ENCODE measurements at places on chromosomes 2 and 18.

DNA sequence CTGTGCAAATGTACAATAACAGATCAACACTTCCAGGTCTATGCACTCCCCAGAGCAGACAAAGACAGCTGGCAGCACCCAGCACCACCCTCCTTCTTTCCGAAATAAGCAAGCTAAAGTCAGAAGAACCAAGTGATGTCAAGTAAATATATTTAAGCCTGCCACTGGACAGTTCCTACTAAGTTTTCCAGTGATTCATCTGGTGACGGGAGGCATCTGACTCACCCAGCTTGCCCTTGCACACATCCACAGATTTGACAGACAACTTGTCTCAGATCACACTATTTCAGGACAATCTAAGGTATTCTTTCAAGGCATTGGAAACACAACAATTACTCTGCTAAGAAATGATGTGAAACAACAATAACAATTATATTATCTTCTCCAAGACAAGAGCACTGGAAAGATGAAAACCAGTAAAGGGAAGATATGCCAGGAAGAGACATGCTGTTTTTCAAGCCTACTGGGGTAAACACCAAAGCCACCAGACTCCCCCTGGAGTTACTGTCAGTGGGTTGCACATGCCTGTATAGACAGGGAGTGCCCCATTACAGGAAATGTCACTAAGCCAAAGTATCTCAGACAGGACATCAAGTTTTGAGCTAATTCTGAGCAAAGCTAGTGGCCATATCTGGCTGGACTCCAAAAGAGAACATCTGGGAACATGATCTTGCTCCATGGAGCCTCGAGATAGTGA lies 287.9 kb upstream of the KLHL29 start:
- DNase-seq, result no peak

- DNase-seq, result no peak
Observed at GRCh38 chr2:141698500-141698899, 432.3 kb downstream of the LRP1B start.

DNA sequence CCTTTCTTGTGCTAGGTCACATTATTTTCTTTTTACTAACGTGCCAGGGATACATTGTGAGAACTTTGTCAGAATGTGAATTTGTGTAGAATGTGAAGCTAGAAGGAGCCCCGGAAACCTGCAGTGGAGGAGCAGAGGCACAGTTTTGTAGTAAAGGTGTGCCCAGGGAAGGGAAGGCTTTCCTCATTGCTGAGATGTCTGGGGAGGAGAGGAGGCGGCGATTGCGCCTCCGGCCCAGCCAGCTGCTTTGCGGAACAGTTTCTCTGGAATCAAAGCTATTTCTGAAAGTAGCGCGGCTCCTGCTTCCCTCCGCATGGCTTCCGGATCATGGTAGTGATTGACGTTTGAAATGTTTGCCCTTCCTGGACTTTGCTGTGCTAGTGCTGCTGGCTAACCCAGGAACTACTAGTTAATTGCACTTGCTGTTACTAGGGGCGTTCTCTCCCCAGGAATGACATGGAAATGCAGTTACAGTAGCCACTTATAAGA lies 83.1 kb upstream of the RBM44 start:
- no peak for DNase-seq

DNA sequence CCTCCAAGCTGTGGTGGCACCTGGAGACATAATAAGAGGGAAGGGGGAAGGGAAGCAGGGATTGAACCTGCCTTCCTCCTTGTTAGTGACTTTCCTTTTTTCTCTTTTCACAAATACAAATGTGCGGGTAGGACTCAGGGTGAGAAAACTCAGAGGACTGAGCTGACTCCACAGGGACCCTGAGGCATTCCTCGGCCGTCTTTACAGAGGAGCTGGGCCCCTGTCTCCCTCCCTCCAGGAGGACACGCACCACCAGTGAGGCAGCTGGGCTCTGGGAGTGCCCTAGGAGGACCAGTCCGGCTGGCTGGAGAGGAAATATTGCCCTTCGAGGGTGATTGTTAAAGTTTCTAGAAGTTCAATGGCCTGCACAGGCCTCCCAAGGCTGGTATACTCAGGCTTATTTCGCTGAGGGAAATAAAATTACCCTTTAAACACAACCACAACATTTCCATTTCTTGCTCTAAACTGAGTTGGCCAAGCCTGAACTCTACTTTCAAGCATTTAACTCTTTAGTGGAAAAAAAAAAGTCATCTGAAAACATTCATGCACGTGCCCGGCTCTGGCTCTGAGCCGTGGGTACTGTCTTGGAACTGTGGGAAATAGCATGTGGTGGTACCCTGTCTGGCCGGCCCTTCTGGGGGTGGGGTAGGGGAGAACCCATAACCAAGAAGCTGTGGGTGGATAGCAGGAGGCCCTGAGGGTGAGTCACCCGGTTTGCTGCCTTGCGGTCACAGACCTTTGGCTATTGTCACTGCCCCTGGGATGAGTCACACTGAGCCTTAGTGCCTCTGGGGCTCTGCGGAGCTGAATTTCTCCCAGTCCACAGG lies 116.0 kb downstream of the COPS8 start:
- peak; percentile 81 for DNase-seq

DNA sequence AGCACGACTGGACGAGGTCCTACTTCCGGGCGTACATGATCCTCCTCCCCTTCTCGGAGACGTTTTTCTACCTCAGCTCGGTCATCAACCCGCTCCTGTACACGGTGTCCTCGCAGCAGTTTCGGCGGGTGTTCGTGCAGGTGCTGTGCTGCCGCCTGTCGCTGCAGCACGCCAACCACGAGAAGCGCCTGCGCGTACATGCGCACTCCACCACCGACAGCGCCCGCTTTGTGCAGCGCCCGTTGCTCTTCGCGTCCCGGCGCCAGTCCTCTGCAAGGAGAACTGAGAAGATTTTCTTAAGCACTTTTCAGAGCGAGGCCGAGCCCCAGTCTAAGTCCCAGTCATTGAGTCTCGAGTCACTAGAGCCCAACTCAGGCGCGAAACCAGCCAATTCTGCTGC lies 24.8 kb downstream of the LYPD1 start:
- DNase-seq, result no peak

GRCh38 chr2:67399144-67399543 lies 2.0 kb downstream of the ETAA1 start:
- no peak for DNase-seq

DNA sequence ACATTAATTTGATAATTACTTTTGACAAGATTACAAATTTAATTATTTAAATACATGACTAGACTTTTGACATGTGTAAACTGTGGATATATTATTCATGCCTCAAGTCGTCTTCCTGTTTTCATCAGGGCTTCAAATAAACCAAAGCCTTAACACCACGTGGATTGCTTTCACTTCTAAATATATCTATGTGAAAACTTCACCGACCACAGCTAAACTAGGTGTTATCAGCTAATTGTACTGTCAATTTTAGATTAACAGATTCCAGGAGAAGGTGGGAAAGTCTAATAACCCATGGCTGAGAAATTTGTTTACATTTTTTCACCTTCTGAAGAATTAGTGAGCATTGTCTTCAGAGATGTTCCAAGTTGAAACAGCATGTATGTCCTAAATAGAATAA lies 494.7 kb upstream of the FAM98A start:
- DNase-seq, result no peak

DNA sequence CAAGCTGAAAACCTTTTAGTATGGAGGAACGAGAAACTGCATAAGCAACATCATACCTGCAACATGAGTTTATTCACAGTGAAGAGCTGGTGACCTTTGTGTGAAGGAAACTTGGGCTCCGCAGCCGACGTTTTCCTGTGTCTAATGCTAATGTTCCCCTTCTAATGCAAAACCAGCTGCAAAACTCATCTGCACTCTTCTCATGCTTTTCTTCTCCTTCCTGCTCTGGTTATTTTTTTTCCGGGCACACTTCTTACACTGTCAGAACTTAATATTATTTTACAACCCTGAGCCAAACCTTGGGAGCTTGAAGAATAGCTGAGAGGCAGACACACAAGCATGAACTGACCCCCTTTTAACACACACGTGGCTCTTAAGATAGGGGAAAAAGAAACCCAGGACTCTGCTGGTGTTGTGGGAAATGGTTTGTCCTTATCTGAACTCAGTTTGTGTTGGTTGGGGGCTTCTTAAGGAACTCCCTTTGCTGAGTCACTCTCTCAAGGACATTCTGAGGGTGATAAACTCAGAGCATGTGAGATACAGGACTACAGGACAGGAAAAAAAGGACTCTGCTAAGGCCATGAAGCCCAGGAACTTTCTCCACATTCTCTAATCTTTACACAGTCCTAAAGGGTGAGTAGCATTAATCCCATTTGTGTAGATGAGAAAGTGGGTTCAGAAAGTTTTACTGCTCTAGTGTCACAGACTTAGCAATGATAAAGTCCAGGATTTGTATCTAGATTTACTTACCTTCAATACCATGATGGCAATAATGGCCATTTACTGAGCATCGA lies 439.3 kb upstream of the TRIB2 start:
- no peak for DNase-seq

DNA sequence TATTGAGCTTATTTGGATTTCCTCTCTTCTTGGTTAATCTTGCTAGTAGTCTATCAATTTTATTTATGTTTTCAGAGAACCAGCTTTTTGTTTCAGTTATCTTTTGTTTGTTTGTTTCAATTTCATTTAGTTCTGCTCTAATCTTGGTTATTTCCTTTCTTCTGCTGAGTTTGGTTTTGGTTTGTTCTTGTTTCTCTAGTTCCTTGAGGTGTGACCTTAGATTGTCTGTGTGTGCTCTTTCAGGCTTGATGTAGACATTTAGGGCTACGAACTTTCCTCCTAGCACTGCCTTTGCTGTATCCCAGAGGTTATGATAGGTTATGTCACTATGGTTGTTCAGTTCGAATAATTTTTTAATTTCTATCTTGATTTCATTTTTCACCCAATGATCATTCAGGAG lies 141.6 kb downstream of the ZNF236 start:
- DNase-seq, result no peak

GRCh38 chr2:79223539-79223938 lies 64.0 kb upstream of the REG3A start:
- no peak for DNase-seq

DNA sequence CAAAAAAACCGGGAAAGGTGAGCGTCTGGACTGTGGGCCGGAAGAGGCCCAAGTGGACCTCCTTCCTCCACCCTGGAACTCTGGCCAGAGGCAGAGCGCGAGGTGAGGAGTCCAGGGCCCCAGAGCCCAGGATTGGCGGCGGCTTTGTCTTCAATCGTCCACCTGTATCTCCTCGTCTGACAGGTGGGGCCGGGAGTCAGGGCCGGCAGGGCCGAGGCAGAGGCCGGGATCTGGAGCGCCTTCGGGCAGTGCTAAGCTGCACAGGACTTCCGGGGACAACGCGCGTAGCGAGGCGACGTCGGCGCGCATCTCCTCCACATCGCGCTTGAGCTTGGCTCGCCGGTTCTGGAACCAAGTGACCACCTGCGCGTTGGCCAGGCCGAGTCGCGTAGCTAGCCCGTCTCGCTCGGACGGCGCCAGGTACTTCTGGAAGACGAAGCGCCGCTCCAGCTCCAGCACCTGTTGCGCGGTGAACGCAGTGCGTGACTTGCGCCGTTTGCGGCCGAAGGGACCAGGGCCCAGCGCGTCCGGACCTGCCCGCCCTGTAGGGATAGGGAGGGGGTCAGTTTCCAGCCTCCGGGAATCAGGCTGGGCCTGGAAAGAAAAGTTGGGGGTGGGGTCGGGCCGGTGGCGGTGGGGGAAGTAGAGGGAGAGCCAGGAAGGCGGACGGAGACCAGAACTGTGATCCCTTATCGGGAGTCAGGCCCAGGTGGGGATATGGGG lies 1.5 kb downstream of the LBX2 start:
- no peak for DNase-seq

DNA sequence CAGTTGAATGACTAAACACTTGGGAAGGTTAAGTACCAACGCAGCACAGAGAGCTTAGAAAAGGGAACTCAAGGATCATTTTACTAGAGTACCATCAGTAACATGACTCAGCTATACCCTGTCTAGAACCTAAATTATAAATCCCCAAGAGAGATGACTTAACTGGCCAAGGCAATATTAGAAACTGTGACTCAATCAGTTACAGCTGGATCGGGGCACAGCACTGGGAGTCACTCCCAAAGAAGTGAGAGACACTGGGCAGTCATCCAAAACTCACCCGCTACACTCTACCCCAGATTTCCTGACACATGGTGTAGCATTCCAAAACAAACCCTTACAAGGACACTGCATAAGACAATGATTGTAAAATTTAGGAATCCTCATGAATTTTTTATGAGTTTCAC lies 17.7 kb downstream of the IWS1 start:
- peak; percentile 99 for DNase-seq

- DNase-seq, result no peak
Observed at GRCh38 chr2:113705982-113706523, 50.4 kb downstream of the SLC35F5 start.

DNA sequence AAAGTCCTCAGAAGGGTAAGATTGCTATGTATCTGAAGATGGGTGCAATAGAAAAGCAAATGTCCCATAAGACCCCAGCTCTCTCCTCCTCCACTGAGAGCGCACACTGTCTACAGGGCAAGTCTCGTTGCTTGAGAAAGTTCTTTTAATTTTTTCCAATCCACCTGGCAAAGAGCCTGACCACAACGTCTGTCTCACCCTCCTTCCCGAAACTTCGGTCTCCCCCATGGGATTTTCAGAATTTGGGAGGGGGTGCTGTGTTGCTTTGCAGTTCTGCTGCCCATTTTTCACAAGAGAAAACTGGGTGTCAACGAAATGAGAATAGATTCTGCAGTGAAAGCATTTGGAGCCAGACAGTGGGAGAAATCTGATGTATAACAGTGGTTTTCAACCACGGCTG lies 40.4 kb downstream of the SERTAD2 start:
- peak; percentile 94 for DNase-seq

GRCh38 chr2:221025398-221025797 lies 546.7 kb downstream of the EPHA4 start:
- no peak for DNase-seq

DNA sequence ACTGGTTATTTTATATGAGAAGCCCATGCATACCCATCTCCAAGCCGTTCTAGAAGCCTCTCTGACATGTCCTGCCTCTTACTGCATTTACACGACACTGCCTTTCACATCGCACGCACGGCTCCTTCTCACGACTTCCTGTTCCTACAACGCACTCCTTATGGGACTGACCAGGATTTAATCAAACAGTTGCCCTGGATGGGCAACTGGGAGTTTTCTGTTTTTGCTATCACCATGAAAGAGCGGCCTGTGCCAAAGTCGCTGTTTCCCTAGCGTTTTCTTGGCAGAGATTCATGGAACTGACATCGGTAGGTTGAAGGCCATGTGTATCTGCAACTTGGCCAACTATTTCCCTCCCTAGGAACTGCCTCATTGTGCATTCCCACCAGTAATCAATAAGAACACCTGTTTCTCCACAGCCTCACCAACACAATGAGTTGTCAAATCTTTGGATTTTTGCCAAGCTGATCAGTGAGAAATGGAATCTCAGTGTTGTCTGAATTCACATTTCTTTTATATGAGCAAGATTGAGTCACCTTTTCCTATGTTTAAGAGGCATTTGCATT lies 97.2 kb upstream of the OTOS start:
- peak; percentile 36 for DNase-seq

DNA sequence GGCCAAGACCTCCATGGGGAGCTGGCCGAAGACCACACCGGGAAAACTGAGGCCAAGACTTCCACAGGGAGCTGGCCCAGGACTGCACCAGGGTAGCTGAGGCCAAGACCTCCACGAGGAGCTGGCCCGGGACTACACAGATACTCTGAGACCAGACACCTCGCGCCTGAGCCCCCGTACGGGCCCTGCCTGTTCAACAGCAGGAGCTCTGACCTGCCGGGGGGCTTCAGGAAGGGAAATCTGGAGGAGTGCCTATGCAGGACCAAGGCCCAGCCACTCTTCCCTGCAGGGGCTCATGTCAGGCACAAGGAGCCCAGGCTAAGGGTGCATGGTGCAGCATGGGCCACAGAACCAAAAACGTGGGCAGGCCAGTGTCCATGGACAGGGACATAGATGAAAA lies 151.6 kb downstream of the TMEM18 start:
- no peak for DNase-seq

GRCh38 chr2:105179469-105180372 lies 61.8 kb upstream of the GPR45 start:
- DNase-seq, result peak; percentile 68
